ENCODE measurements at places on chromosomes 3 and 15. TPM values are rescaled to one million over a fixed set of nuclear protein-coding genes. Genes with fewer than 3 reads are reported as not detected.

DNA sequence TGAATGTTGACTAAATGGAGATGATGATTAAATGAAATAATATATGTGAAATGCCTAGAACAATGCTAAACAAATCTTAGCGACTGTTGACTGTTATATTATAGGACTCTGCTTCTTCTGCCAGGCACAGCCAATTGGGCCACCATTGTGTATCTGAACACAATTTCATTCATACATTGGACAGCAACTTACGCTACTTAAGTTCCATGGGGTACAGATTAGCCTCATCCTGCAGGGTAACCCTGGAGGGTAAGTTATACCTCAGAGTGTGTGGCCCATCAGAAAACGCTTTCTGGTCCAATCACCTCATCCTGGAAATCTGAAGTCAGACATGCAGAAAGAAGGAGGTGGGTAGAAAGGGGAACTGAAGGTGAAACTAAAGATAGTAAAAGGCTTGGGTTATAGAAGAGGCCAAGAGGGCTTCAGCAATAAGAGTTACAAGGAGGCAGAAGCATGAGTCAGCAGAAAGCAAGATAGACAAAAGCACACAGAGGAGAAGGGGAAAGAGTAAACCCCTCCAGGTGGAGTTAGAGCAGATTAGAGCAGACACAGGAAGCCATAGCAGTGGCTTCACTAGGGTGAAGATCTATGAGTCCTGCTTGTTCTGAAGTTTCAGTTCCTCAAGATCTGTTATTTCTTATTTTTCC is 119.3 kb upstream of the SLC24A5 start:
- no peaks in the 10 kb centered on the region for H3K4me1 ChIP-seq
- no peak overlapping the region for H3K4me3 ChIP-seq
- no peaks in the 10 kb centered on the region for H3K27me3 ChIP-seq

GRCh38 chr15:57866149-57866736 is 159.7 kb downstream of the POLR2M start:
- H3K36me3 ChIP-seq, result no peaks in the 10 kb centered on the region
- DNase-seq, result peak; percentile 68
- H3K4me3 ChIP-seq, result no peak overlapping the region
- no peaks in the 10 kb centered on the region for H3K4me1 ChIP-seq

DNA sequence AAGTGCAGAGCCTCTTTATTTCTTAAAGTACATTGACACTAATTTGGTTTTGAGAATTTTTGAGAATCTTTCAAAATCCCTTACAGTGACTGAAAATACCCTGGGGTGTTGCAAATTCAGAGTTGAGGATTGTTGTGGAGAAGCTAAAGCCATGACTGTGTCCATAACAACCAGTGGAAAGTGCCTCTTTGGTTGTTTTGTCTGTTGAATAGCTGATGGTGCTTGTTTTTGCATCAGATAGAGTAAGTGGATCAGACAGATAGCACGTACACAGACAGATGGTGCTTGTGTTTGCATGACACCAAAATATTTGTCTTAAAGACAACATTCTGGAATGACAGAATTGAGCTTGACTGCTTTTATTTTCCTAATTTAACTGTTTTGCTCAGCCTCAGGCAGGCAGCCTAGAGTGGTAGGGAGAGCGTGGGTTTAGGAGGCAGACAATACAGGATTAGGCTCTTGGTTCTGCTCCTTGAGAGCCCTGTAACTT is 265.0 kb downstream of the IL20RB start:
- no peaks in the 10 kb centered on the region for H3K27me3 ChIP-seq
- no peaks in the 10 kb centered on the region for H3K4me1 ChIP-seq
- no peak for DNase-seq
- H3K27ac ChIP-seq, result no peak overlapping the region

GRCh38 chr15:99167640-99168039 is 62.8 kb downstream of the SYNM start:
- H3K36me3 ChIP-seq, result peaks cover 2% of the 10 kb centered on the region
- H3K4me1 ChIP-seq, result peaks cover 17% of the 10 kb centered on the region
- H3K27me3 ChIP-seq, result no peaks in the 10 kb centered on the region
- no peak overlapping the region for H3K27ac ChIP-seq
- no peak for DNase-seq

DNA sequence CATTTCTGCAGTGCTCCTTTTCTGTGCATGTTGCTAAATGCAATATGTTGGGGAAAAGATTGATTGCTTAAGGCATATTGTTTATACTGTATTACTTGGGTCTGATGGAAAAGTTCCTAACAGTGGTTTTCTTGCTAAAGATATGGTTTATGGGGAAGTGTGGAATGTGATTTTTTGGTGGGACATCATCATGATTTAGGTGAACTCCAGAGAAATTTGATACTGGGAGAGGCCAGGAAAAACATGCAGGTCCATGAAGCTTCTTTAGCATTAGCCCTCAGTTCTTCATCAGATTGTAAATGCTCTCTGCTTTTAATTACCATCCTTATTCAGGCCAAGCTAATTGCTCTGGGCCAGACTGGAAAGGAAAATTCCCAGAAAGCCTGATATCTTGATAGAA is 147.5 kb downstream of the LRTM1 start:
- no peak for DNase-seq
- no peaks in the 10 kb centered on the region for H3K4me1 ChIP-seq
- H3K27me3 ChIP-seq, result no peaks in the 10 kb centered on the region
- H3K4me3 ChIP-seq, result no peak overlapping the region

GRCh38 chr15:86505951-86506350 is 426.3 kb downstream of the AGBL1 start:
- no peaks in the 10 kb centered on the region for H3K4me1 ChIP-seq
- H3K27me3 ChIP-seq, result no peaks in the 10 kb centered on the region
- no peak overlapping the region for H3K27ac ChIP-seq
- DNase-seq, result no peak
- H3K36me3 ChIP-seq, result no peaks in the 10 kb centered on the region
- H3K4me3 ChIP-seq, result no peak overlapping the region

The MME gene
- 2.2 TPM for total RNA-seq

The OGG1 gene
- 22.3 TPM for total RNA-seq
